ENCODE measurements at places on chromosomes 16 and 17. TPM values are rescaled to one million over a fixed set of nuclear protein-coding genes. Genes with fewer than 3 reads are reported as not detected.
A peak's percentile ranks its signal among the peaks of the same experiment; 100 is the strongest.

GRCh38 chr17:4566785-4567184 is 6.4 kb upstream of the GGT6 start:
- H3K4me3 ChIP-seq: no peak overlapping the region
- peaks cover 5% of the 10 kb centered on the region for H3K27me3 ChIP-seq
- H3K36me3 ChIP-seq: no peaks in the 10 kb centered on the region
- DNase-seq: peak; percentile 64
- peaks cover 32% of the 10 kb centered on the region for H3K4me1 ChIP-seq

Gene ASB16
- total RNA-seq: 0.42 TPM

- H3K36me3 ChIP-seq: peaks cover 44% of the 10 kb centered on the region
- H3K27ac ChIP-seq: peak overlapping the region; percentile 99
- DNase-seq: peak; percentile 87
- H3K27me3 ChIP-seq: no peaks in the 10 kb centered on the region
- peaks cover 71% of the 10 kb centered on the region for H3K4me1 ChIP-seq
These were observed 26.5 kb upstream of the ADGRG1 start for GRCh38 chr16:57601801-57602478.

Gene CFAP52
- not detected for total RNA-seq

Gene UTS2R
- not detected for total RNA-seq

DNA sequence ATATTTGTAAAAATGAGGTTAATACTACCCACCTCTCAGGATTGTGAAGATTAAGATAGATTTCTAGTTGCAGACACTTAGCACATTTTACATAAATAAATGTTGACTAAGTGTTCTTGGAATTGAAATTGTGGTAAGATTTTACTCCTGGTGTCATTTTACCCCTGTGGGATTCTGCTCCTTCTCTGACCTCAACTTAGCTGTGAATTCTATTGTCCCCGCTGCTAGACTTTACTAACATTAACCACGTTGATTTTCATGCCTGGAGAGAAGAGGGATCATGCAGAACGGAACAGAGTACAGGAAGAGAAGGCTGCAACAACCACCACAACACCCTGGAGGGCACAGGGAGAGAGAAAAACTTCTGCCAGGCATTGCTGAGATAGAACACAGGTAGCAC is 2.1 kb upstream of the TOM1L1 start:
- H3K4me1 ChIP-seq: peaks cover 9% of the 10 kb centered on the region
- no peak overlapping the region for H3K27ac ChIP-seq
- peaks cover 32% of the 10 kb centered on the region for H3K27me3 ChIP-seq
- H3K36me3 ChIP-seq: no peaks in the 10 kb centered on the region
- no peak overlapping the region for H3K4me3 ChIP-seq

DNA sequence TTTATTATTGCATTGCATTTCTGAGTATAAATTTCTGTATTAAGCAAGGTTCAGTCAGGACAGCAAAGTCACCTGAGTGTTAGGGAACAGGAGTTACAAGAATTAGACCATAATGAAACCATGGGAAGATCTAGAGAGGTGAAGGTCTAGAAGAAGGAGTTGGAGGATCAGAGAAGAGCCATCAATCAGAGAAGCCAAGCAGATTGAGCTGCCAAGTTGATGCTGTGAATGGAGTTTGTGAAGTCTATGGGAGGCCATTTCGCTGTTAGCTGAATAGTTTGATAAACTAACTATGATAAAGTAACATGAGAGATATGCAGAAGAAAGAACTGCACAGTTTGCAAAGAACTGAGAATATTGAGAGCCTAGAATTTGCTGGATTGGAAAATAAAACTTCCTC is 40.4 kb downstream of the FBXL20 start:
- no peak overlapping the region for H3K27ac ChIP-seq
- DNase-seq: no peak
- H3K4me3 ChIP-seq: no peak overlapping the region
- no peaks in the 10 kb centered on the region for H3K4me1 ChIP-seq
- no peaks in the 10 kb centered on the region for H3K27me3 ChIP-seq
- H3K36me3 ChIP-seq: no peaks in the 10 kb centered on the region

GRCh38 chr16:81786321-81786720 is 7.2 kb downstream of the PLCG2 start:
- H3K36me3 ChIP-seq: no peaks in the 10 kb centered on the region
- H3K27me3 ChIP-seq: peaks cover 24% of the 10 kb centered on the region
- H3K4me1 ChIP-seq: no peaks in the 10 kb centered on the region
- no peak for DNase-seq
- H3K27ac ChIP-seq: no peak overlapping the region
- H3K4me3 ChIP-seq: no peak overlapping the region

DNA sequence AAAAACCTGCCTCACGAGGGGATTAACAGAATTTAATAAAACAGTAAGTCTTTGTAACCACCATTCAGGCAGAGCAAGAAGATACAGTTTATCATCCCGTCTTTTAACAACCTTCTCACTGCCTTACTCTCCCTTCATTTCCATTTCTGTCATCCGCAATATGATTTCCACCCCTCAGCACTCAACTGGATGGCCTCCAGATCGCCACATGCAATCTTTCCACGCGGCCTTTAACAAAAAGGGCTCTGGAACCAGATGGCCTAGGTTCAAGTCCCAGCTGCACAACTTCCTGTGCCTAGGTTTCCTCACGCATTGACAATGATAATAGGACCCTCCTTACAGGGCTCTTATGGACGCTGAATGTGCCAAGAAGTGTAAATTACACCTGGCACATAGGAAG is 103.6 kb downstream of the GAS7 start:
- H3K27me3 ChIP-seq: peaks cover 9% of the 10 kb centered on the region
- H3K36me3 ChIP-seq: no peaks in the 10 kb centered on the region
- H3K27ac ChIP-seq: no peak overlapping the region
- no peak overlapping the region for H3K4me3 ChIP-seq
- H3K4me1 ChIP-seq: no peaks in the 10 kb centered on the region

Gene CX3CL1
- not detected for total RNA-seq

- peaks cover 22% of the 10 kb centered on the region for H3K4me1 ChIP-seq
- H3K27me3 ChIP-seq: peaks cover 4% of the 10 kb centered on the region
- no peak for DNase-seq
- H3K36me3 ChIP-seq: no peaks in the 10 kb centered on the region
- no peak overlapping the region for H3K4me3 ChIP-seq
These were observed 7.2 kb downstream of the CA7 start for GRCh38 chr16:66851166-66851964.

Gene TP53TG3C
- not detected for total RNA-seq

- peak overlapping the region; percentile 80 for H3K27ac ChIP-seq
- peaks cover 2% of the 10 kb centered on the region for H3K36me3 ChIP-seq
- H3K4me1 ChIP-seq: peaks cover 23% of the 10 kb centered on the region
- DNase-seq: peak; percentile 67
These were observed 86.4 kb downstream of the FOXL1 start for GRCh38 chr16:86664522-86665318.

- DNase-seq: peak; percentile 43
- no peak overlapping the region for H3K27ac ChIP-seq
- H3K27me3 ChIP-seq: peaks cover 11% of the 10 kb centered on the region
- H3K4me1 ChIP-seq: peaks cover 24% of the 10 kb centered on the region
- no peaks in the 10 kb centered on the region for H3K36me3 ChIP-seq
These were observed 76.4 kb downstream of the KCNJ12 start for GRCh38 chr17:21452377-21453143.

GRCh38 chr17:47270946-47271705 is 17.5 kb downstream of the ITGB3 start:
- H3K4me3 ChIP-seq: no peak overlapping the region
- H3K27me3 ChIP-seq: peaks cover 22% of the 10 kb centered on the region

- H3K27ac ChIP-seq: no peak overlapping the region
- no peaks in the 10 kb centered on the region for H3K27me3 ChIP-seq
- DNase-seq: no peak
- peaks cover 61% of the 10 kb centered on the region for H3K4me1 ChIP-seq
These were observed 18.1 kb upstream of the RFFL start for GRCh38 chr17:35081638-35082037.

Gene NUP93
- 129 TPM for total RNA-seq

DNA sequence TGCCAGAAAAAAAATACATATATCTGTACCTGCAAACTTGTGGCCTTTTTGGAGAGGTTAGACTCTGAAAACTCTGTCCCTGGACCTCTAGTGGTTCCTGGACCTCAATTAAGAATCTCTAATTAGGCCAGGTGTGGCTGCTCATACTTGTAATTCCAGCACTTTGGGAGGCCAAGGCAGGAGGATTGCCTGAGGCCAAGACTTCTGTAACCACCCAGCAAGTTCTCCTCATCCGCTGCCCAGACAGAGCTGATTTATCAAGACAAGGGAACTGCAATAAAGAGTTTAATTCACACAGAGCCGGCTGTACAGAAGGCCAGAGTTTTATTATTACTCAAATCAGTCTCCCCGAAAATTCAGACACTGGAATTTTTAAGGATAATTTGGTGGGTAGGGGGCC is 4.2 kb downstream of the ASPA start:
- no peak overlapping the region for H3K4me3 ChIP-seq
- no peaks in the 10 kb centered on the region for H3K4me1 ChIP-seq
- DNase-seq: no peak
- H3K27ac ChIP-seq: no peak overlapping the region
- H3K27me3 ChIP-seq: peaks cover 5% of the 10 kb centered on the region

- no peak overlapping the region for H3K27ac ChIP-seq
- peaks cover under 1% of the 10 kb centered on the region for H3K4me1 ChIP-seq
These were observed 6.9 kb upstream of the SNF8 start for GRCh38 chr17:48951572-48951971.

Gene DGKE
- 30.8 TPM for total RNA-seq

- peak overlapping the region; percentile 37 for H3K4me3 ChIP-seq
- H3K27ac ChIP-seq: peak overlapping the region; percentile 84
- H3K4me1 ChIP-seq: peaks cover 85% of the 10 kb centered on the region
- H3K36me3 ChIP-seq: peaks cover 65% of the 10 kb centered on the region
These were observed 8.3 kb downstream of the SLC7A6 start for GRCh38 chr16:68272507-68273209.

DNA sequence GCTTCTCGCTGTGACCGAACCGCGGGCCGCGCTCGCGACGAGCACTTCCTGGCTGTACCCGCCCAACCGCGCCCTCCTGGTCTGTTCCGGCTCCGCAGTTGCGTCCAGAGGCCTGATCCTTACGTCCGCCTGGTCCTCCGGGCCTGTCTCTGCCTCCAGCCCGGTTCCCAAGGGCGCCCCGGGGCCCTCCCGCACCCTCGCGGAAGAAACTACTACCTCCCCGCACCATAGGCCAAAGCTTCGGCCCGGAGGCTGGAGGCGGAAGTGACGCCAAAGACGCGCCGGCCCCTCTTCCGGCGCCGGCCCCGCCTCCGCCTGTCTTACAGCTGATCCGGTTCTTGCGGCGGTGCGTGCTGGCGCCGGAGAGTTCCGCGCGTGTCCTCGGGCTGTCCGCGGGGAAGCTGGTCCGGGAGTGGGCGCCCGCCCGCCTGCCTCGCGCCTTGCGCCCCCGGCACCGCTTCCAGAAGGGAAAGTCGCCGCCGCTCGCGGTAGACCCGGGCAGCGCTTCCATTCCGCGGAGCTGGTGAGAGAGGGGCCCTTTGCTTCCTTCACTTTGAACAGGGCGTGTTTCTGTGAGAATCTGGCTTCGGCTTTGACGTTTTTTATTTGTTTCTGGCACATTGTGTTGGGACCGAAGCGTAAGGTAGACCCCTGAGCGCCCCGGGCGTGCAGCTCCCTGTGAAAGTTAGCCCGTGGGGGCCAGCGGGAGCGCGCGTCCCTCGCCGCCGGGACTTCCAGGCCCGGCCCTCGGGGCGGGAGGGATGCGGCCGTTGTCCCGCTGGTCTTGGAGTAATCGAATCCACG is at the start of gene ZNF778:
Gene ZNF778 (plus strand): TSS at position 316 of the 804 bp plus-strand sequence. CDS start 3,425 bp downstream, outside the sequence.
- peak; percentile 87 for DNase-seq
- peaks cover 16% of the 10 kb centered on the region for H3K4me1 ChIP-seq
- no peaks in the 10 kb centered on the region for H3K27me3 ChIP-seq
- peak within 1 kb of the TSS; percentile 84 for H3K4me3 ChIP-seq

- H3K4me3 ChIP-seq: no peak overlapping the region
- peaks cover 32% of the 10 kb centered on the region for H3K4me1 ChIP-seq
- no peak for DNase-seq
- peaks cover 6% of the 10 kb centered on the region for H3K27me3 ChIP-seq
- peaks cover 25% of the 10 kb centered on the region for H3K36me3 ChIP-seq
These were observed 69.9 kb downstream of the GSG1L start for GRCh38 chr16:27993587-27993986.

Gene CCR7
- total RNA-seq: 171 TPM

Gene IRX6
- not detected for total RNA-seq

DNA sequence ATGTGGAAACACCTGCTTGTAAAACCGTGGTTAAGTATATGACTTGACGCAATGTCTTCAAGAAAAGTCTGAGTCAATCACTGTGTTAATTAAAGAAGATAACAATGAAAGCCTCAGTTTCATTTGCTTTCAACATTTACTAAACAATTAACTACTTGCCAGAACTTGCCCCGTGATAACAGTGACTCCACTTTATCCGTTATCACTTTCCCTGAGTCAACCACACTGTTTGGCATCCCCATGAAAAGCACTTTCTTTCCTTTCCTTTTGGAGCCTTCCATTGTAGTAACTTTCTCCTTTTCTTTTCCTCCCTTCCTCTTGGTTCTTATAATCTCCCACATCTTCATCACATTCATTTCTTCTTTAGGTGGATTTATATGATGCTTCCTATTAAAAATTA is 435.1 kb upstream of the GOT2 start:
- no peaks in the 10 kb centered on the region for H3K4me1 ChIP-seq
- H3K27me3 ChIP-seq: peaks cover 1% of the 10 kb centered on the region
- DNase-seq: no peak
- H3K27ac ChIP-seq: no peak overlapping the region

GRCh38 chr16:84917492-84917891 is 93.8 kb downstream of the ZDHHC7 start:
- no peak overlapping the region for H3K27ac ChIP-seq
- DNase-seq: no peak
- H3K4me3 ChIP-seq: no peak overlapping the region
- H3K36me3 ChIP-seq: no peaks in the 10 kb centered on the region
- no peaks in the 10 kb centered on the region for H3K4me1 ChIP-seq

Gene KCNH6
- total RNA-seq: not detected

- H3K27ac ChIP-seq: peak overlapping the region; percentile 70
- H3K4me1 ChIP-seq: peaks cover 62% of the 10 kb centered on the region
- no peaks in the 10 kb centered on the region for H3K27me3 ChIP-seq
- peak overlapping the region; percentile 23 for H3K4me3 ChIP-seq
These were observed 5.2 kb downstream of the SLFN11 start for GRCh38 chr17:35368081-35368830.

GRCh38 chr16:999677-1000076 is 18.1 kb downstream of the SOX8 start:
- H3K4me3 ChIP-seq: no peak overlapping the region
- H3K4me1 ChIP-seq: peaks cover 46% of the 10 kb centered on the region

DNA sequence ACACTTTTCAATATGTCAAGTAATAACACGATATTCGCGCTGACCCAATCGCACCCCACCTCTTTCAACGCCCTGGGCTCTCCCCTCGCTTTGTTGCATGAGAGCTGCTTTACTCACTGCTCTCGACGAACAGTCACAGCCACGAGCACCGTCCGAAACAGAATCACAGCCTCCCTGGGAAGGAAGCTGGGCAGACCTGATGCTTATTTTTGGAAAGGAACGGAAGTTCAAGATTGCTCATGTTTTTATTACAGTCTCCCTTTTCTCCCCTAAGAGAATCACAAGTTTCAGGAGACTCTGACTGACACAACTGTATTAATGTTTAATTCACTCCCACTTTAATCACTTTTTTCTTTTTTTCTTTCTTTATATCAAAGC is 67.8 kb downstream of the ANKRD11 start:
- peak overlapping the region; percentile 78 for H3K27ac ChIP-seq
- peaks cover 53% of the 10 kb centered on the region for H3K36me3 ChIP-seq
- no peaks in the 10 kb centered on the region for H3K27me3 ChIP-seq

Gene NFAT5
- 16.8 TPM for total RNA-seq
